Stimulated activated CD4-positive, alpha-beta T cell treated with anti-CD3 and anti-CD28 coated beads, Interleukin-1b, Interleukin-23, amount 100 ng/mL, for 24 hours (primary cell): ENCODE measurements at places on chromosomes 5 and 9.
A peak's percentile ranks its signal among the peaks of the same experiment; 100 is the strongest.

DNA sequence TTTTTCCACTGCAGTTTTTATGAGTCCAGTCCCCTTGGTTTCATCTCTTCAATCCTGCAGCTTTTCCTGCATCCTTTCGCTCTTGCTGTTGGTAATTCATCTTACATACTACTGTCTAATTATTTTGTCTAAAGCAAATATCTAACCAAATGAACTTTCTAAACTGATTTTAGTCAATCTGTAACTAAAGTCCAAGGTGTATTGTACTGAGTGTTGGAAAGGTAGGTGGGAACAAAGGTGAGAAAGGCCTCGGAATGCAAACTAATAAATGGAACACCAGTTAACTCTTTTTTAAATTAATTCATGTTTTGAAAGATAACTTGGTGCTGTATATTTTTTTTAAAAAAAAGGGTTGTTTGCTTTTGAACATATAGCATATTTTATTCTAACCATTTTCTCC lies 152.7 kb upstream of the CYLC2 start:
- DNase-seq = no peak

- no peak for DNase-seq
Observed at GRCh38 chr5:14184082-14184481, 40.9 kb downstream of the TRIO start.

DNA sequence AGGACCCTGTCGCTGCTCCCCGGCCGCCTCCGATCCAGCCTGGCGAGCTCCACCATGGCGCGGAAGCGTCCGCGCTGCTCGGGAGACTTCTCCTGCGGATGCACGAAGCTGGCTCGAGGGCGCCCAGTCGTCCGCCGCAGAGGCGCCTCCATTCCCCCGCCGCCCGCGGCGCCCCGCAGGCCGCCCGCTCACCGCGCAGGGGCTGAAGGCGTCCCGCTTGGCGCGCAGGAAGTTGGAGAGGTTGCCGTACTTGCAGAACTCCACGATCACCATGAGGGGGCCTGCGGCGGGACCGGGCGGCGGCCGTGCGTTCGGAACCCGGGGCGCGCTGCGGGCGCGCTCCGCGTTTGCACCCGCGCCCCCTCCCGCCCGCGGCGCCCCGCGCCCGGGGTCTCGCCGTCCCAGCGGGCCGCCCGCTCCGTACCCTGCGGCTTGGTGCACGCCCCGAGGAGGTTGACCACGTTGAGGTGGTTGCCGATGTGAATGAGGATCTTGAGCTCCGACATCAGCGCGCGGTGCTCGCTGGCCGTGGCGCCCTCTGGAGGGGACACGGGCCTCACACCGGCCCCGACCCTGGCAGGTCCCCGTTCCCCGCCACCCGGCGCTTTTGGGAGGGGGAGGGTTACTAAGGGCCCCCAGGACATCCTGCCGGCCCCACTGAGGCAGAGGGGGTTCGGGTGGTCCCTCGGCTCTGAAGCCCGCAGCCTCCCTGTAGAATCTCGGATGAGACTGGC lies 27.7 kb upstream of the SCGB3A1 start:
- peak; percentile 19 for DNase-seq

DNA sequence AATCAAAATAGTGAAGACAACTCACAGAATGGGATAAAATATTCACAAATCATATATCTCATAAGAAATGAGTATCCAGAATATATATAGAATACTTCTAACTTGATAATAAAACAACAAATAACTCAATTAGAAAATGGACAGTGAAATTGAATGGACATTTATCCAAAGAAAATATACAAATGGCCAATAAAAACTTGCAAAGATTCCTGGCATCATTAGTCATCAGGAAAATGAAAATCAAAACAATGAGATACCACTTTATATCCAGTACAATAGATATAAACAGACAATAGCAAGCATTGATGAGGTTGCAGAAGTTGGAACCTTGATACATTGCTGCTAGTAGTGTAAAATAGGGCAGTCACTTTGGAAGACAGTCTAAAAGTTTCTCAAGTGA lies 12.8 kb upstream of the TLR4 start:
- no peak for DNase-seq

DNA sequence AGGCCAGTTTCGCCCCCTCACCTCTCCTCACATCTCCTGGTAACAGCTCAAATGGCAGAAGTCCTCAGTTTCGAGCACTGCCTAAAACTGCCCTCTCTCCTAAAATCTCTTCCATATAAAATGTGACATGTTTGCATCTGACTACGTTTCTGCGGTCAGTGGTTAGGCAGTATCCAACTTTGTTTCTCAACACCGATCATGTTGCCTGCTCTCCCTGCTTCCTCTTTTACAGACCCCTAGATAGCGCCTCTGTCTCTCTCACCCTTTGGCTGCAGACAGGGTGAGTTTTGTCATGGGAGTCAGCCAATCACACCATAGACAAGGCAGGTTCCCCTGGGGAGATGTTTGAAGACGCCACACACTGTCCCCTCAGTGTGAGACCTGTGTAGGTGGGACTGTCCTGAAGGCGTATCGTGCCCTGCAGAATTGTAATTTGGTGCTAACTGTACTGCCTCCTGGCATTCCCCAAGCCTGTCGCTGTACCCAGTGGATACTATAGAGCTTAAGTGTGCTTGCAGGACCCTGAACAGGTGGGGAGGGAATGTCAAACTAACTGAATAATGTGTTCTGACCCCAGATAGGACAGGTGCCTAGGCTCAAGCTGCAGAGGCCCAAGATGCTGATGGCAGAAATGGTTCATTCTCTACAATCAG lies 1.1 kb downstream of the HEXB start:
- no peak for DNase-seq

DNA sequence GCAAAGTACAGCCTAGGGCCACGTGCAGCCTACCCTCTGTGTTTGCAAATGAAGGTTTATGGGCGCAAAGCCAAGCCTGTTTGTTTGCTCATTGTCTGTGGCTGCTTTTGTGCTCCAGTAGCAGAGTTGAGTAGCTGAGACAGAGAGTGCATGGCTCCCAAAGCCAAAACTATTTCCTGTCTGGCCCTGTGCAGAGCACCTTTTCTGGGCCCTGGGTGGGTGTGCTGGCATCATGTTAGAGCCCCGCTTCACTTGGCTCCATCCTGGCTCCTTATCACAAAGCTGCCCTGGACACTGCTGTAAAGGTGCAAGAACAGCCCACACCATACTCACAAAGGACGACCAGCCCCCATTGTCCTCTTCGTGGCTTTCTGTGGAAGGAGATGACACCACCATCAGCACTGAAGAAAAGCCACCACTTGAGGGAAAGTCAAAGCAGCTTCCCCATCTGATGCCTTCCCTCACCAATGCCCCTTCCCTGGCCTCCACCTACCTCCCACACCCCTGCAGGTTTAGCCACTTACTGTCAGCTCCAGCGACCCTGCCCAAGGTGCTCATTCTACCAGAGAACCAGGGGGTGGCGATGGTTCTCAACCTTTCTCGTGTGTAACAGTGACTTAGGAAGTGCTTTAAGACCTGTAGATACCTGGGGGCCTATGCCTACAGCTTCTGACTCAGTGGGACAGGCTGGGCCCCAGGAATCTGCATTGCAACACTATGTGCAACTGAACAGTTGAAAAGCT lies 23.4 kb downstream of the LCP2 start:
- no peak for DNase-seq

DNA sequence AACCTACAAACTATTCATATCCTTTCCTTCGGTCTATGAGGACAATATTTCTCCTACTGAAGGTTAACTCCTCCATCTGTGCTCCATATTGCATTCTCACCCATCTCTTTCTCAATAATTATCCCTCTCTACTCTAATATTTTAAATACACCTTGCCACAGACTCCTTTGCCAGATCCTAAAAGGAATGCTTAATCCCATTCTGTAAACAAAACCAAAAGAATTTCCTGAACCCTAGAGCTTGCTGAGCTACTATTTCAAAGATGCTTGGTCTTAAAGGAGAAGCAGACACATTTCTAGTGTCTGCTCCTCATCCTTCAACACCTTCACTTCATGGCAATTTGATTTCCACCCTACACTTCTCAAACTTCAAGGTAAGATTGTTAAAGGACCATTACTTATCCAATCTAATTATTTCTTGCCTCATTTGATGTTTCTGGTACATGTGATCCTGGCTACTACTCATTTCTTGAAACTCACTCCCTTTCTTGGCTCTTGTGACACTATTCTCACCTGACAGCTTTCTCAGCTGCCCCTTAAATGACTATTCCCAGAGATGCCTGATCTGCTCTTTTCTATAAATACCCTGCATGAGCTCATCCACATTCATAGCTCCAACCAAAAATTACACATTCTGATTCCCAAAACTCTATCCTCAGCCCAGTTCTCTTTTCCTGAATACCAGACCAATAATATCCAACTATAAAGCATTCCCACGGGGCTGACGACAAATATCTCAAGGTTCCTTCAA lies 20.2 kb downstream of the HOMER1 start:
- no peak for DNase-seq

DNA sequence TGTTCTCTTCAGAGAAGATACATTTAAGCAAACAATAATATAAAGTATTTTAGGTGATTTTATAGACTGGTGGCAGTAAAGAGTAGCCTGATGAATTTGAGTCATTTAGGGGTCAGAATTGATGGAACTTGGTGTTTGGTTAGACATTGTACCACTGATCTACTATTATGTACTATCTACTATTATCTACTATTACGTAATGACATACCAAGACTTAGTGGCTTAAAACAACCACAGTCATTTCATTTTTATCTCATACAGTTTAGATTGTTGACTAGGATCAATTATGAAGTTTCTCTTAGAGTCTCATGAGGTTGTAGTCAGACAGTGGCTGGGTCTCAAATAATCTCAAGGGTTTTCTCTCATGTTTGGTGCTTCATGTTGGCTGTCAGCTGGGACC lies 54.0 kb downstream of the PPIP5K2 start:
- no peak for DNase-seq

DNA sequence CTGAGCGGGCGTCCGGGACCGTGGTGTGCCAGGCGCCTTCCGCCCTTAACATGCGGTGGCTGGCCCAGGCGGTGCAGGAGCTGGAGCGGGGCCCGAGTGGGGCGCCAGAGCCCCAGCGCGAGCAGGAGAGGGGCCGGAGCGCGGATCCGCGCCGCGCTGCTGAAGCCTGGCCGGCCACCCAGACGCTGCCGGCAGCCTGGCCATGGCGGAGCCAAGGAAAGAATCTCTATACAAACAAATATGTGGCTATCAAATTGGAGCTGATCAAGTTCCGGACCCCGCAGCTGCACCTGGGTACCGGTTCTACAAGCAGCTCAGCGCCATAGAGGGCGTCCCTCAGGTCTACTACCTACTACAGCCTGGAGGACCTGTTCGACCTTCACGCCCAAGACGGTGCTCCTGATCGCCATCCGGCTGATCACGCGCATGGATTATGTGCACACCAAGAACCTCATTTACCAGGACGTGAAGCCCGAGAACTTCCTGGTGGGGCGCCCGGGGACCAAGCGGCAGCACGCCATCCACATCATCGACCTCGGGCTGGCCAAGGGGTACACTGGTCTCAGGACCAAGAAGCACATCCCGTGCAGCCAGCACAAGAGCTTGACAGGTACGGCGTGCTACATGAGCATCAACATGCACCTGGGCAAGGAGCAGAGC lies 55.8 kb downstream of the JAK2 start:
- DNase-seq = no peak

DNA sequence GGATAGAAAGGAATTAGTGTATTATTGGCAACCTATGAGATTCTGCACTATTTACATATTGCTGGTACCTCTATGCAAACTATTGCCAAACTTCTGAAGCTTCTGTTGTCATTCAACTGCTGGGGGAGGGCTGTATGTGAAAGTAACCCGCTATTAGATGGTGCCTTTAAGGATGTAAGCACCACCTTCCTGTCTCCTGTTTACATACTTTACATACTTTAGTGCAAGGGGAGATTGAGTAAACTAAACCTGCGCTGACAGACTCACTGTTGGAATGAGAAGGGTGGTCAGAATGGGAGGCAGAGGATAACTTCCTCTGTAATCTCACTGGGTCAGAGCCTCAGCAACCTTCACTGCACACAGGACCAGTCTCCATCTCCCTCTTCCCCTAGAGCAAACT lies 123.8 kb downstream of the NR3C1 start:
- no peak for DNase-seq

DNA sequence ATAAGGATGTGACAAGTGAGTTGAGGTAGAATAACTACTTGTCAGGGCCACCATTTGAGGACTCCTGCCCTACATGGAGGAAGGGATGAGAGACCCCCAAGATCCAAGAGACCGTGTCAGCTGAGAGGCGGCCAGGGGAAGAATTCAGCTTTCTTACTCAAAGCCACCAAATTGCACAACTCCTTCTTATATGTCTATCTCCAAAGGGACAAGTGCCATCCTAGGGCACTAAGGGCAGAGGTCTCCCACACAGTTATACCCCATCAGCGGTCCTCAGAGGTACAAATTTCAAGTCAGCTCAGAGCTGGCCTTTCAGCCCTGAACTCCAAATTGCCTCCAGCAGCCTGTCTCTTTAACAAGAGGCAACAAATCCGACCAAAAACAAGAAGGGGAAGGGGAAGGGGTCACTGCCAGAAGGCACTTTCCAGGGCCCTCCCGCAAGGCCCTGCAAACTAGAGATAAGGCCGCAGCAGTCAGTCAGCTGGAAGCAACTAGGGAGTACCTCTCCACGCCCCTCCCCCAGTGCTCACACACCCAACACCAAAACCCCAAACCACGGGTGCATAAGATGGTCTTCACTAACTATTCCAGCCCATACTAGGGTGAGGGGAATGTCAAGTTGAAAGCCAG lies 6.1 kb upstream of the STOML2 start:
- no peak for DNase-seq

- no peak for DNase-seq
Observed at GRCh38 chr5:133196441-133197085, 144.8 kb downstream of the HSPA4 start.

- no peak for DNase-seq
Observed at GRCh38 chr5:111742177-111742994, 14.6 kb downstream of the NREP start.

DNA sequence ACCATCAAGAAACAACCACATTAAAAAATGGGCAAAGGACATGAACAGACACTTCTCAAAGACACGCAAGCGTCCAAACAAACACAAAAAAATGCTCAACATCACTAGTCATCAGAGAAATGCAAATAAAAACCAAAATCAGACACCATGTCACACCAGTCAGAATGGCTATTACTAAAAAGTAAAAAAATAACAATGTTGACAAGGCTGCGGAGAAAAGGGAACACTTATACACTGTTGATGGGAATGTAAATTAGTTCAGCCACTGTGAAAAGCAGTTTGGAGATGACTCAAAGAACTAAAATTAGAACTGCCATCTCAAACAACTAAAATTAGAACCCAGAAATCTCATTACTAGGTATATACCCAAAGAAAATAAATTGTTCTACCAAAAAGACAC lies 80.4 kb downstream of the CAAP1 start:
- no peak for DNase-seq

DNA sequence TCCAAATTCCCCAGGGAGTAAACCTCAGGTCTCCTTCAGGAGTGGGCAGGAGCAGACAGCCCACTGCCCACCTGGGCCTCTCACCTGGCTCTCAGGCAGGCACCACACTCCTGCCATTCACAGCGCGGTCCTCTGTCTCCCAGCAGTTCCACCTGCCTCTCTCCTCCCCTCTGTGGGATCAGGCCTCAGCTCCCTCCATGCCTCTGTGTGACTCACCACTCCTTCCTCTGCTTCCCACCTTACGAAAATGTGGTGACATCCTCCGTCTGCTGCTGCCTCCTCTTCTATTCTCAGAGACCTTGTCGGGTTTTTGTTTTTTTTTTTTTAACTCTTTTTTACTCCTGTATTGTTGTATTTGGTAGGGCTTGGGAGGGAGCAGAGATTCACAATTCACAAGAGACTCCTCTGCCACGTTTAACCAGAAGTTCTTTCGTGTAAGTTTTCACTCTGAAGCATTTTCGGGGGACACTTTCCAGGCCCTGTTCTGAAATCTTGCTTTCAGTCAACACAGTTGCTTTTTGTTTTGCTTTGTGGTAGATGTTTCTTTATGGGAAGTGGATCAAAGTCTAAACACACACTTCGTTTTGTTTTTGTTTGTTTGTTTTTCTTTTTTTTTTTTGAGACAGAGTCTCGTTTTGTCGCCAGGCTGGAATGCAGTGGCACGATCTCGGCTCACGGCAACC lies 21.1 kb upstream of the CDKN2AIPNL start:
- DNase-seq = no peak
